ENCODE measurements at places on chromosomes 3 and 15. TPM values are rescaled to one million over a fixed set of nuclear protein-coding genes. Genes with fewer than 3 reads are reported as not detected.

The ADAMTS17 gene
- total RNA-seq, result 6.8 TPM

The FEZF2 gene
- total RNA-seq, result 0.49 TPM

The CHRNA7 gene
- total RNA-seq, result 19.1 TPM

The WNT5A gene
- total RNA-seq, result 0.76 TPM

The EPHA6 gene
- total RNA-seq, result 9.0 TPM

The SPG21 gene
- 82.7 TPM for total RNA-seq

The GALK2 gene
- total RNA-seq, result 19.9 TPM

The TOPAZ1 gene
- not detected for total RNA-seq

GRCh38 chr15:60797444-60798040, 318.6 kb upstream of the ICE2 start:
- DNase-seq, result no peak

- DNase-seq, result no peak
Observed at GRCh38 chr3:94647131-94647530, 584.3 kb downstream of the NSUN3 start.

DNA sequence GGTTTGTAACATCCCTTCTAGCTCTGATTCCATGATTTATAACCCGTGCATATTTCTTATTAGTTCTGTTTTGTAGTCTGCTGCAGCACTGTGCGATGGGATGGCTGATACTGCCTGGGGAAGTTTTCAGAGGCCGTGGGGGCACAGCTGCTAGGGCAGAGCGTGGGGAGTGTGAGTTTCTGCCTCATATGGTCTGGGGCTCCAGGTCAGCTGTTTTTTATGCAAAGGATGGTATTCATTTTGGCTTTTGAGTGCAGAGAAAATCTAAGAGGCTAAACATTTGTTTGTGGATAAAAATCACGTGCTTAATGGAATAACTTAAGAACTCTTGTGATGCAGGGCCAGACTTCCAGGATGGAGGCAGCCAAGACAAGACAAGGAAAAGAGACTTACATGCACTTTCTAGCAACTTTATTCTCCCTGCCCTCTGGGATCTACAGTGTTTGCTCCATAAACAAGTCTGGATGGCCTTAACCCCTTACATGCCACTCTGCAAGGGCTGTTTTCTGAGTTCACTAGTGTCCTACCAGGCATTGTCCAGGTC, 45.5 kb upstream of the CFAP161 start:
- no peak for DNase-seq

GRCh38 chr3:72369681-72370080, 478.6 kb downstream of the SHQ1 start:
- no peak for DNase-seq

DNA sequence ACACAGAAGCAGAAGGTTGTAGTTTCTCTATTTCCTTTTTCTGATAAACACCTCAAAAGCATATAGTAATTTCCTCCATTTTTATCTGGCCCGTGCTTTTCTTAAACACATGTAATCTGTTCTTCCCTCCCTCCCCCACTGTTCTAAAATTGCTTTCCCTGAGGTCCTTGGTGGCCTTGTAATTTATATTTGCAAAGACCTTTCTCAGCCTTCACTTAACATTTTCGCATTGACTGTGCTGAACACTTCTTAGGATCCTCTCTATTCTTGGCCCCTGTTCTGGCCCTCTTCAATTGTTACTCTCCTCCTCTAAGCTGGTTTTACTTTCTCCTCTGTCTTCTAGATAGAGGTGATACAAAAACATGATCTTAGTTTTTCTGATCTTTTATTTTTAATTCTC, 28.3 kb downstream of the GAP43 start:
- DNase-seq, result no peak

DNA sequence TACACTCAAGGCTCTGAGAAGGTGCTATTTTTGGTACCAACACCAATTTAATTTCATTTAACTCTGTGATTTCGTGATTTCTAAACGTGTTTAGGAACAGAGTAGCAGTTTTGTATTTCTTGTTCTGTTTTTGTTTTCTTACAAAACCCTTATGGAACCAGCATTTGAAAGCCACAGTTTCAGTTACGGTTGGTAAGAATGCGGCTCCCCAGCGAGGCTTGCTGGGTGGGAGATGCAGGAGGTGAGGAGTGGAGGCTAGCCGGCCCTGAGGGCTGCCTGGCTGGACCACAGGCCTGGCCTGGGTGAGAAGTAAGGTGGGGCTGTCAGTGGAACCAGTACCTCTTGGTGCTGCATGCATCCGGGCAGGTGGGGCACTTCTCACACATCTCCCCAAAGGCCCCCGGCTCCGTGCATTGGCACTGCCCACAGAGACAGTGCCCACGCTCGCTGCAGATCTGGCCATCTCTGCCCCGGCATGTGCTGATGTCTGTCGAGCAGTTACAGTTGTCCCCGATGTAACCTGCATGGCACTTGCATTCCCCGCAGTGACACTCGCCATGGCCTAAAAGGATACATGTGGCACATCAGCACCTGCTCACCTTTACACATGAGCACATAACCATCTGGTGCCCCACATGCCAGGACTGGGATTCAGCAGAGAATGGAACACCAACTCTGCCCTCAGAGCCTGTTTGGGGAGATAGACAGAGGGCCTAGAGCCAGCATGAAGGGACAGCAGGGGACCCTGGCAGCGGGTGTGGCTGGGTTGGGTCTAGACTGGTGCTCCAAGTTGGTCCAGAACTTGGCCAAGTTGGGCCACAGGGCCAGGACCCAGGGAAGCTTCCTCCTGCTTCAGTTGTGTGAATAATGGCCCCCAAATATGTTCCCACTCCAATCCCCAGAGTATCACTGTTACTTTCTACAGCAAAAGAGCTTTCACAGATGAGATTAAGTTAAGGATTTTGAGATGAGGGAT, 43.4 kb downstream of the UMPS start:
- DNase-seq, result no peak

GRCh38 chr3:127206611-127207516, 13.9 kb downstream of the PRR23E start:
- DNase-seq, result no peak

DNA sequence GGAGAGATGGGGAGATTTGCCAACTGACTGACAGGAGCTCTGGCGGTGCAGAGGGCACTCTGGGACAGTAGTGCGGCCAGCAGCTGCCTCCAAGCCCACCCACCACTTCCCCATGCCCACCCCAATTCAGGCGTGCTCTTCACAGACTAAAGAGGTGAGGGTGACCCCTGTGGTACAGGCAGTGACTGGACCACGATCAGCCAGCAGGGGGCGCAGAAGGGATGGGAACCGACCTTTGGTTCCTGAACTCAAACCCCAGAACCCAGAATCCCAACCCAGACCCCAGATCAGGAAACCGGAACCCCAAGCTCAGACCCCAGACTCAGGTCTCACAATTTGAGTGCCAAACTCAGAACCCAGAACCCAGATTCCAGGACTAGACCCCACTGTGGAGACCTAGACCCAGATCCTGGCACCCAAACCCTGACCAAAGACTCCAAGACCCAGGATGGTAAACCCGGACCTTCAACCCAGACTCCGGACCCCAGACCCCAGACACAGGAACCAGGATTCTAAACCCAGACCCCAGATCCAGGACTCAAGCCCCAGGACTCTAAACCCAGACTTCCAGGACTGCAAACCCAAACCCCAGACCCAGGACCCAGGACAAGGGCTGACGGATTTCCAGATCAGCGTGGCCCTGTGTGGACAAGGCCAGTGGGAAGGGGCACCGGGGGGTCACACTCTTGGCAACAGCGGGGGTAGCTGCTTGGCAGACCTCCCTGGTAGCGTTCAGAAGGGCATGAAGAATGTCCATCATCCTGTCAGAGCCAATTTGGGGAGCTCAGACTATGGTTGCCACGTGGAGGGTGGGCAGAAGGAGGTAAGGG, 3.7 kb upstream of the MYL3 start:
- peak; percentile 91 for DNase-seq

GRCh38 chr15:74050556-74051234, 31.7 kb downstream of the GOLGA6A start:
- DNase-seq, result peak; percentile 3

DNA sequence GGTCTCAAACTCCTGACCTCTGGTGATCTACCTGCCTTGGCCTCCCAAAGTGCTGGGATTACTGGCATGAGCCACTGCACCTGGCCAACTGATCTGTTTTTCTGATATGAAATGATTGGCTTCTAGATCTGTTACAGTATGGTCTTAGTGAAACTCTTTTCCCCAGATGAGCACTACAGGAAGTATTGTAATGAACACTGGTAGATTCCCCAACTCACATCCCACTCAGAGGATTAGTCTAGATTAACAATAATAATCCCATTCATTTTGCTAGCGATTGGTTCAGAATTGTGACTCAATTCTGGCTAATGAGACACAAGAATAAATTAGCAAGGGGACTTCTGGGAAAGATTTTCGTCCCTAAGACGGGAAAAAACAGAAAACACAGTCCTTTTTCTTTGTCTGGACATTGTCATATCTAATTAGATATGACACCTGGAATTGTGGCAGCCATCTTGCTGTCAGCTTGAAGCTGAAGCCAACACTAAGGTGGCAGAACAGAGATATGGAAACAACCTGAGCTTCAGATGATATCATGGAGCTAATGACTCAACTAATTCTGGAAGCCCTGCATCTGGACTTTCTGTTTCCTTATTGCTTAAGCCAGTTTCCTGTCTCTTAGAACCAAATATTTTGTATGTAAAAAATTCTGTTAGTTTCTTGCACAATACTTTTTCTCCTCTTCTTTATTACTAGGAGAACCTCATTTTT, 17.4 kb upstream of the NPTN start:
- DNase-seq, result no peak

GRCh38 chr15:50747523-50747922, 18.0 kb downstream of the SPPL2A start:
- DNase-seq, result no peak

DNA sequence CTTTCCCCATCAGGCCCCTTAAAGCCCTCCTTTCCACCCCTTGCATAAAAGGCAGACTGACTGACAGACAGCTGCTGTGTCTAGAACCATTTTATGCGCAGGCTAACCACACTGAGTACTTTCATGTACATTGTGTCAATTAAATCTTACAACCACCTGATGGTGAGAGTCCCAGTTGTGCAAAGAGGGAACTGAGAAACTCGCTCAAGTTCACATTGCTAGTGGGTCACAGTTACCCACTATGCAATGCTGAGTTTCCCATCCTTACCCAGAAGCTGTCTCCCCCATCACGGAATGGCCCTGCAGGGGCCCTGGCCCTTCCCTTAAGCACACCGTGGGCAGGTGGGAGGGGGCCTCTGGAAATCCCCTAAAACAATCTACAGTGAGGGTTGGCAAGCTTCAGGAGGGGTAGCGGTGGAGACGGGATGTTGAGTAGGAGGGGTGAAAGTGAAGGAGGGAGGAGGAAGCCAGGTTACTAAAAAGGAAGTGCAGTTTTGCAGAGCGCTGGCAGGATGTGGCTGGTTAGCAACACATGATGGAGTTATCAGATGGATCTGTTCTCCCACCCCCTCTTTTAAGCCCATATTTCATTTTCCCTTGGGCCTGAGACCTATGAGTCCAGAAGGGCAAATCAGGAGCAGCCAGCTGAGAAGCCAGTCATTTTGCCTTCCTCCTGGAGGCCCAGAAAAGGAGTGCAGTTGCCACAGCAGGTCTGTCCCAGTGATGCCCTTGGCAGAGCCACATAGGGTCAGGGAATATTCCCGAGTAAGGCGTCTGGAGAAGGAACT, 30.0 kb downstream of the STARD5 start:
- no peak for DNase-seq

GRCh38 chr3:66633402-66634381, 132.9 kb upstream of the LRIG1 start:
- DNase-seq, result no peak

DNA sequence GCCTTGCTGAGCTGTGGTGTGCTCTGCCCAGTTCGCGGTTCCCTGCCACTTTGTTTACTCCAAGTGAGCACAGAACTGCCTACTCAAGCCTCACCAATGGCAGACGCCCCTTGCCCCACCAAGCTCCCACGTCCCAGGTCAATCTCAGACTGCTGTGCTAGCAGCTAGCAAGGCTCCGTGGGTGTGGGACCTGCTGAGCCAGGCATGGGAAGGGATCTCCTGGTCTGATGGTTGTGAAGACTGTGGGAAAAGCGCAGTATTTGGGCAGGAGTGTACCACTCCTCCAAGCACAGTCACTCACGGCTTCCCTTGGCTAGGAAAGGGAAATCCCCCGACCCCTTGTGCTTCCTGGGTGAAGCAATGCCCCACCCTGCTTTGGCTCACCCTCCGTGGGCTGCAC, 45.0 kb downstream of the SLC12A6 start:
- no peak for DNase-seq

DNA sequence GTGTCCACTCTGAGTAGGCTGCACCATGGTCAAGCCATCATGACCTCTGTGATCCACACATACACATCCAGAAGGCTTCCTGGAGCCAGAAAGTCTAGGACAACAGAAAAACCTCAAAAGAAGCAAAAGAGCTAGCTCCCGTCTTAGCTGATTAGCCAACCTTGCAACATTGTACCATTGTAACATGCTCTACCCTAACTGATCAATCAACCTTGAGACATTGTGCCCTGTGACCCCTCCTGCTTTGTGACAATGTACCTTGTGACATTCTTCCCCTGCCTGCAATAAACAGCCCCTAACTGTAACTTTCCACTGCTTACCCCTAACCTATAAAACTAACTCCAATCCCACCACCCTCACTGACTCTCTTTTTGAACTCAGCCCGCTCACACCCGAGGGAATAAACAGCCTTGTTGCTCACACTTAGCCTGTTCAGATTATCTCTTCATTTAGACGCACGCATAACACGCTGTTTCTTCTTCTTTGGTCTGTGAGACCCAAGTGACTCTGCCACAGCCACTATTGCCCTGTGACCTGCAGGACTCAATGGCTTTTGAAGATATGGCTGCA, 1104.6 kb downstream of the OTOL1 start:
- DNase-seq, result no peak

DNA sequence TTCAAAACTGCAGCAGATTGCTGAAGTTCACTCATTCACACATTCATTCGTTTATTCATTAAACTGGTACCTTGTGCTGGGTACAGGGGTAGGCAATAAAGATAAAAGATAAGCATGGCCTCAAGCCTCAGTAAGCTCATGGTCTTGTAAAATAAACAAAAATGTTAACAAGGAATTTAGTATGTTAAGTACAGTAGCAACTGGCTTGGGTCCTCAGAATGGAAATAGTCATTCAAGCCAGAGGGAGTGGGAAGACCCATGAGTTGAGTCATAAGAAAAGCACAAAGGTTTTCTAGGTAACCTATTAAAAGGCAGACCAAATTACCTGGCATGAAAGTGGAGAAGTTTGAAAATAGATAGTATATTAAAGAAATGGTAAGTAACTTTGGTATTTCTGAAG, 163.3 kb downstream of the CDIN1 start:
- no peak for DNase-seq

DNA sequence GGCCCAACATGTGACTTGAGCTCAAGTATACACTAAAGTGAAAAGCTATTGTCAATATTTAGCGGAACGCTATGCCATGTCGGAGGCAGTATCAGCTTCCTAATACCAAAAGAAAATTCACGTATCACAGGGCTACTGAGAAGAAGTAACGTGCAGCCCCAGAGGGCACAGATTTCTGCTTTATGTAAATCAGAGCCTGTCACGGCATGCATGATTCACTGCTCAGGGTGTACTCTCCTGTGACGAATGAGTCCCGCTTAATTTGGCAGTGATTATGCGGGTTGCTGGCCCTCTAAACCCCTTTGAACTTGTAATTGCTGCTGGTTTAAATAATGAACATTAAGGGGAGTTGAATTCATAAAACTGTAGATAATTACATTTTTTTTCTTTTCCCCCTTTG, 85.3 kb downstream of the MEIS2 start:
- DNase-seq, result no peak

GRCh38 chr3:192408007-192408646, 319.2 kb downstream of the FGF12 start:
- peak; percentile 65 for DNase-seq

All from glutamatergic neuron (in vitro differentiated cells).